ENCODE measurements at places on chromosomes 3 and 15.

DNA sequence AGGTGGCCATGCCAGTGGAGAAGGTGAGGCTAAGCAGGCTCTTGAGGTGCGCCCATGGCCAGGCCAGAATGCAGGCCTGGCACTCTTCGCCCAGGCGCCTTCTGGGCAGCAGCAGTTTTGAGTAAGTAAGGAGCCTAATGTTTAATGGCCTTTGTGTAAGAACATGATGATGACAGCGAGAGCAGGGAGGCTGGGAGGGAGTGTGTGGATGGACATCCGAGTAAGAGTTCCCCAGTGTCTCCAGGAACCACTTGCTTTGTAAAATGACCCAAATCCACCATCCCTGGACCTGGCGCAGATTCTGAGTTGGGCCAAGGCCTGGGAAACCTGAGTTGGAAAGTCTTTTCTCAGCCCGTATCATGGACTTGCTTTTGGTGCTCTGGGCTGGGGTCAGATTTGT lies 24.1 kb downstream of the KLF13 start:
- no peak for DNase-seq

DNA sequence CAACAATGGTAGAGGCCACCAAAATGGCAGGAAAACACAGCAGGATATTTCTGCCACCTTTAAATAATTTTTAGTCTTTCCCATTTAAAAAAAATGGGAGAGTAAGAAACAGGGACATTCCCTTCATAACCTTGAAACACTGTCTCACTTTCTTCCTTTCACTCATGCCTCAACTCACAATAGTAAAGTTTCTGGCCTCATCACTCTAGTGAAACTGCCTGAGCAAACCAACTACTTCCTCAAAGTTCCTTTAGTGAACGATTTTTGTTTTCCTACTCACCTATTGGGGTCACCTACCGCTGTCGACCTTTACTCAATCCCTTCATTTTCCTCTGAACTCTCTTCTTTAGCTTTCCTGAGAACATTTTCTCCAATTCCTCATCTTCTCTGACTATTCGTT lies 33.0 kb downstream of the SHC4 start:
- no peak for DNase-seq

- no peak for DNase-seq
Measured at GRCh38 chr15:36334059-36334458, 245.4 kb upstream of the CDIN1 start.

GRCh38 chr3:61613666-61614065 lies 52.3 kb downstream of the PTPRG start:
- no peak for DNase-seq

DNA sequence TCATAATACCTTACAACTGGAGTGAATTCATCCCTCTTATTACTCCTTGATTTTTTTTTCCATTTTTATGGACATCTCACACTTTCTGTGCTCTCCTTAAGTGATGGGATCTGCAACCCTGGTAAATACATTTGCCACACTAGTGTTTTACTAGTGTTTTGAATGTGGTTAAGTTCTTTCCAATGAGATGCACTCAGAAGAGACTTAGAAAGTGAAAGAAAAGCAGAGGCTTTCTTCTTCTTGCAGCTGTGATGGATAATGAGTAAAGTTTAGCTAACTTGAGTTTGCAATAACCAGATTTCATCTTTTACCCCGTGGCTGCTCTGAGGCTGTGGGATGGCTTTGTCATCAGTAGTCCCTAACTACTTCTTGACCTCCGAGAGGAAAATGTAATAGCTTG lies 1248.4 kb downstream of the NSUN3 start:
- no peak for DNase-seq

GRCh38 chr3:10437995-10438901 lies 67.1 kb downstream of the ATP2B2 start:
- DNase-seq: no peak

DNA sequence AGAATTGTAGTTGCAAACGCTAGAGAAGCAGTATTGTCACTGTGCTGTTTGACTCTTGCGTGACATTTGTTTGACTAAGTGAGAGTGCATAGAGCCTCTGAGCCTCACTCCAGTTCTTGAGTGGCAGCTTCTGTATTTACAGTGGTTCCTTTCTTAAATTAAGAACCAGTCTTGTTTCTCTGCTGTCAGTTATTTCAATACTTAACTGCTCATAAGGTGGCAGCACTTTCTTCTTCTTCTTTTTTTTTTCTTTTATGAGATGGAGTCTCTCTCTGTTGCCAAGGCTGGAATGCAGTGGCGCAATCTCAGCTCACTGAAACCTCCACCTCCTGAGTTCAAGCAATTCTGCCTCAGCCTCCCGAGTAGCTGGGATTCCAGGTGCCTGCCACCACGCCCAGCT lies 372.1 kb downstream of the LPP start:
- no peak for DNase-seq

GRCh38 chr3:193553586-193553985 lies 1.1 kb downstream of the ATP13A4 start:
- DNase-seq: no peak

GRCh38 chr3:187935623-187936156 lies 190.4 kb upstream of the BCL6 start:
- DNase-seq: no peak

- DNase-seq: no peak
Measured at GRCh38 chr3:23302271-23302670, 99.1 kb downstream of the UBE2E2 start.

- no peak for DNase-seq
Measured at GRCh38 chr15:62998262-62998890, 44.2 kb upstream of the TPM1 start.

DNA sequence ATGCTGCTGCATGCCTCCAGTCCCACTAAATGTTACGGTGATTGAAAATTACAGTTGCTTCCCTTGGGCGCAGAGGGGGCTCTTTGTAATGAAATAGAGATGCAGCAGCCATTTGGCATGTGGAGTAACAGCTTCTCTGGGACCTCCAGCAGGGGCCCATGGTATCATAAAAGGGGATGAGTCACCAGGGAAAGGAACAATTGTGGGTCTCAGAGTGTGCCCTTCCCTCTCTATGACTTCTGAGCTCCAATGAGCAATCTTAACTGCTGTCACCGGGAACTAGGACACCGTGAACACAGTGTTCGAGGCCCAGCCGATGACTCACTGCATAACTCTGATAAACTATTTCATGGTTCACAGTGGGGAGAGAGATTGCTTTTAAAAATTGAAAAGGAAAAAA lies 164.8 kb upstream of the NUDT16 start:
- DNase-seq: no peak

DNA sequence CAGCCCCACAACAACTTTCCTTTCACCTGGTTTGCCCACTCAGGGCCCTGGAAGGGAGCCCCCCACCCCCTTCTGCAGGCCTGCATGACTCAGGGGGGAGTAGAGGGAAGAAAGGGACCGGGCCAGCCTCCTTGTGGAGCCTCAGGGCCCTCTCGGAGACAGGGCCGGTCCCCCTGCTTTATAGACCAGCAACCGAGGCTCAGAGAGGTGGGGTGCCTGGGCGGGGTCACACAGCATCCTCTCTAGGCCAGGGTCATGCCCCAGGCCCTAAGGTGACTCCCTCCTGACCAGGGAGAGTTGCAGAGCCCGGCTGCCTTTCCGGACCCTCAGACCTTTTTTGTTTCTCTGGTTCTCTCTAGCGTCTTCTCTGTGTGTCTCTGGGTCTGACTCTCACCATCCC lies 211.3 kb downstream of the TBC1D2B start:
- DNase-seq: no peak

DNA sequence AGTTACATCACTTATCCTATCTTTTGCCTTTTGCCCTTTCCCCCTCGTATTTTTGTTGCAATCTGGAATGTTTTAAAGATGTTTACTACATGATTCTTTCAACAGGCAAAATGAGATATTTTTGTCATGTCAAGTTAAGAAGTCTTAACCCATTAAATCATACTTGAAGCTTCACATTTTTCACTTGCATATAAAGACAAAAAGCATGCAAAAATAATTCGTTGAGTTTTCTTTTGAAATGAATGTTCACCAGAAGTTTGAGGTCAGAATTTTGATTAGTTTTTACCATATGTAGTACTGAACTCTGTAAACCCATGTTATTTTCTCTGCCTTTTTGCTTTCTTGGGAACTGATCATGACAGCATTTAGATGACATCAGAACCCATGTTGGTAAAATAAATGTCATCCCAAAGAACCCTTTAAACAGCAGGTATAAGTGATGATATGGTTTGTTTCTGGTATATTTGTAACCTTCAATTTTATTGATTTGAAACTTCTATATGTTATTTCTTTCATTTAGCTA lies 188.5 kb downstream of the GHSR start:
- no peak for DNase-seq

GRCh38 chr3:159770998-159771397 lies 217.6 kb upstream of the IL12A start:
- DNase-seq: no peak

DNA sequence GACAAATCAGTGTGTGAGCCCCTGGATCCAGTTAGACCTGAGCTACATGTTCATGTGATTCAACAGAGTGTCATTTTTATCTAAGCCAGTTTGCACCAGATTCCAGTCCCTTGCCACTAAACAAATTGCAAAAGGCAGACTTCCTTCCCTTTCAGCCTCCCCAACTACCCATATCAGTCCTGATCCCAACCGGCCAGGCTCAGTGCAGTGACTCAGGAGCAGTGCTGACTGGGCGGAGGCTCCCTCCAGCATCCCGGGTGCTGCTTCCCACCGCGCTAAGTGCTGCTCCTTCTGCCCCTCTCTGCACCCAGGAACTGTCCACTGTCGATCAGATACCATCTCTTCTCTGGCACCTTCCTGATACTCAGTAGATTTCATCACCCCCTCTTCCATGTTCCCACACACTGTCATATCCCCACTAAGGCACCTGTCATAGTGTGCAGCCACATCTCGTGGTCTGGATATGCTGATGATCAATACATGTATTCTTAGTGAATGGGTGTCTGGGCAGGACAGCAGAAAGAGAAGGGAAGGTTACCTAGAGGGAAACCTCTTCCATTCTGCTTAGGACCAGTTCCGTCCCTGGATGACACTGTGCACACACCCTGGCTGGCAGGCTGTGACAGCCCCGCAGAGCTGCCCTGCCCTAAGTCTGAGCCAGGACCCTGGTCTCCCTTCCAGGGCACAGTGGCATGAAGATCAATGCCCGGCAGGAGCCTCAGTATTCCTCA lies 108.8 kb upstream of the RAD18 start:
- DNase-seq: no peak

DNA sequence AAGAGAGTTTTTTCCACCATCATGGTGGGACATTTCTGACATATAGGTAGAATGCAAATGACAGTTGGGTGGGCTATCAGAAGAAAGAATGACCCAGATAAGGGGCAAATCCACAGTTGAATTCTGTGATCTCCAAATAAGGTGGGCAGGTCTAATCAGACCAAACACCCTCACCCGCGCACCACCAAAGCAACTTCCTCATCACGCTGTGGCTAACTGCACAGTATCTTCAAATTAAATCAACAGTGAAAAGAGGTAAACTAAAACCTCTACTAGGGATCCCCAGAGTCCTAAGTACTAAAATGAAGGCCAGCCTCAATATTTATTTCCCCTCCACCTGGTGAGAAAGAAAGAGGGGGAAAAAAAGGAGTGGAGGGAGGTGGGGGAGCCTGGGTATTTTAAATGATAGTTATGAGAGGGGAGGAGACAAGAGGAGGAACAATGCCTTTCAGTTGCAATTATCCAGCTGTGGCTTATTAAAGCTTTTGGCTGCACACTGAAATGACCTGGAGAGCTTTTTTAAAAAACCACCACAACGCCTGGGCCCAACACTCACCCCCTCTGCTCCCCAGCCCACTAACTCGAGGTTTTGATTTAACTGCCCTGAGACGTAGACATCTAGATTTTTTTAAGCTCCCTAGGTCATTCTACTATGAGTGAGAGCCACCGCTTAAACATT lies 61.0 kb downstream of the LRIG1 start:
- DNase-seq: no peak

DNA sequence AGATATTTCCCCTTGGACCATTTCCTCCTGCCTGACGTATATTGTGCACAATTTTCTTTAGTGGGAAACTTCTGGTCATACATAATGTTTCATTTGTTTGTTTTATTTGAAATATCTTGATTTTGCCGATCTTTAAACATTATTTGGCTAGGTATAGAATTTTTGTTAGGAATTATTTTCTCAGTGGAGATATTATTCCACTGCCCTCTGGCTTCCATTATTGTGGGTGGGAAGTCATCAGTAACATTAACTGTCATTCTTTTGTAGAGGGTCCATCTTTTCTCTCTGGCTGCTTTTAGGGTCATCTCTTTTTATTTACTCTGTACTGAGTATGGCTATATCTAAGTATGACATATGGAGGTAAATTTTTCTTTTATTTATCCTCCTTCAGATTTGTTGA lies 135.5 kb upstream of the LIPC start:
- no peak for DNase-seq

- no peak for DNase-seq
Measured at GRCh38 chr15:84937144-84937543, 44.5 kb upstream of the PDE8A start.

DNA sequence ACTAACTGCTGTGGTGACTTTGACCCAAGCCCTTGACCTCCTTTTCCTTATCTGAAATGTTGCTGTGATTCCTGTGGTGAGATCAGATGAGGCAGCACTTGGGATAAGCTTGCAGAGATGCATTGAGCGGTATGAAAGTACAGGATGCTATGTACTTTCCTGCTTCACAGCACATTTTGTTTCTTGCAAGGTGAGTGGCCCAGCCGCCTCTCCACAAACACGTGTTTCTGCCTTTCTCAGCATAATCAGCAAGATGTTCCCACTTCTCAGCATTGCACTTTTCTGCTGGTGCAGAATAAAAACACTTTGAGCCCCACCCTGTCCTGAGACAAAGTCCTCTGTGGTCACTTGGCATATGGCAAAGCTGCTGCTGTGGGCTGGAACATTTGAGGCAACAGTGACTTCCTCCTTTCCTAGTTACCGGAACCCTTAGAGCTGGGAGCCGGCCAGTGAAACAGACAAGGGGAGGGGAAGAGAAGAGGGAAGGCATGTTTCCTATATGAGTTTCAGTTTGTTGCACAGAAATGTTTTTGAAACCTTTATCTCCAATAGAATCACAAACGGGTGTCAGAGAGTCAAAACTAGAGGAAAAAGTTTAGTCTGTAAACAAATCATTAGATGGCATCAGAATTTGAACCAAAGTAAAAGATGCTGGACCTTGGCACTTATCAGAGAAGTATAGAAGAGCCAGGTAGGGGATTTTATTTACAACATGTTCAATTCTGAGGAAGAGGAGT lies 5.0 kb downstream of the NUDT16 start:
- no peak for DNase-seq

DNA sequence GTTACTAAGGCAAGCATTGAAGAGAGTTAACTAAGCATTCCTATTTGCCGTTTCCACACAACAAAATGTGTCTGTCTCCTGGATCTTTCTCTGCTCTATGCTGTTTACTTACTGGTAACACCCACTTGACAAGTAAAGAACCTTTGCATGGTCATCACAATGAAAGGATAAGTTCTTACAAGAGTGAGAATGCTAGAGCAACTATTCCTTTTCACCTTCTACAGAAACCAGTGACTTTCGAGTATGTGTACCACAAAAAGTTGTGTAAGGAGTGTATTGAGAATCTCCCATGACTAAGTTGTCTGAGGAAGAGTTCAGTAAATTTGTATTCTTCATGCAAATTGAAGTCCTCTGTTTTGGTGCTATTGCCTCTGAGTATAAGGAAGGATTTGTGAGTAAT lies 10.8 kb downstream of the TIPARP start:
- no peak for DNase-seq
